Left colon (tissue), 2 donors: ENCODE measurements at places on chromosomes 11 and 22. TPM values are rescaled to one million over a fixed set of nuclear protein-coding genes. Genes with fewer than 3 reads are reported as not detected.

GRCh38 chr11:45147891-45148675, 1.6 kb downstream of the PRDM11 start:
- DNase-seq: no peak

GRCh38 chr11:108289699-108290098, 66.8 kb downstream of the ATM start:
- DNase-seq: no peak

DNA sequence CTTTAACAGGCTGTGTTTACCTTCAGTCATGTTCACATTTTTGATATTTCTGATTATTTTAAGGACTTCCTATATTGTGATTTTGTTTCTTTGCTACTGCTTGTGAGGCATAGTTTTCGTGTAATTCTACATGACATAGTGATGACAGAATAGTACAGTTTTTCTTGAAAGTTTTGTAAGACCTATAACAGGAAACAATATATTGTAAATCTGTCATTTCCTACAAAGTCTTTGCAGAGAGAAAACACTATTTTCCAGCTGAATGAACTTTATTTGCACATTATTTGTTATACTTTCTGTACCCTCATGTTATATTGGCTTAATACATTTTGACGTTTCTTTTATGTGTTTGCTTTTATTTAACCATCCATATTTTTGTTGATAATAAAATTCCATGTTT, 191.1 kb downstream of the TMEM135 start:
- no peak for DNase-seq

- DNase-seq: no peak
Measured at GRCh38 chr11:50077526-50077925, 44.9 kb downstream of the OR4C45 start.

DNA sequence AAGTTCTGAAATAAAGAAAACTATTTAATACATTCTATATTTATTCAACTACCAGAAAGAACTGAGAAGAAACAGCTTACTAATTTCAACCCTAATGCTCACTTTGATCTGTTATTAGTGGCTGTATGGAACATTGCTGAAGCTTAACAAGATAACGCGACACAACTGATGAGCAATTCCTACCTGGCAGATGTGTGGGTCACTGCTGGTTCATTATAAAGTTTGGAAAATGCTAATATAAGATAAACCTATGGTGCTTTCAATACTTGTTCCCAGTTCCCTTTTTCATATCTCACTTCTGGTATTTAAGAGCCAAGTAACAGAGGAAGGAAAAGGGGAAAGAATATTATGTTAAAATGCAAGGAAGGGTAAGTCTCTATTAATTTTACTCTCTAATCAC, 10.5 kb downstream of the CTSC start:
- no peak for DNase-seq

- no peak for DNase-seq
Measured at GRCh38 chr22:30204015-30204741, 42.4 kb downstream of the LIF start.

Gene MDK
- 195 TPM for total RNA-seq
